ENCODE measurements at places on chromosomes 2 and 18.

DNA sequence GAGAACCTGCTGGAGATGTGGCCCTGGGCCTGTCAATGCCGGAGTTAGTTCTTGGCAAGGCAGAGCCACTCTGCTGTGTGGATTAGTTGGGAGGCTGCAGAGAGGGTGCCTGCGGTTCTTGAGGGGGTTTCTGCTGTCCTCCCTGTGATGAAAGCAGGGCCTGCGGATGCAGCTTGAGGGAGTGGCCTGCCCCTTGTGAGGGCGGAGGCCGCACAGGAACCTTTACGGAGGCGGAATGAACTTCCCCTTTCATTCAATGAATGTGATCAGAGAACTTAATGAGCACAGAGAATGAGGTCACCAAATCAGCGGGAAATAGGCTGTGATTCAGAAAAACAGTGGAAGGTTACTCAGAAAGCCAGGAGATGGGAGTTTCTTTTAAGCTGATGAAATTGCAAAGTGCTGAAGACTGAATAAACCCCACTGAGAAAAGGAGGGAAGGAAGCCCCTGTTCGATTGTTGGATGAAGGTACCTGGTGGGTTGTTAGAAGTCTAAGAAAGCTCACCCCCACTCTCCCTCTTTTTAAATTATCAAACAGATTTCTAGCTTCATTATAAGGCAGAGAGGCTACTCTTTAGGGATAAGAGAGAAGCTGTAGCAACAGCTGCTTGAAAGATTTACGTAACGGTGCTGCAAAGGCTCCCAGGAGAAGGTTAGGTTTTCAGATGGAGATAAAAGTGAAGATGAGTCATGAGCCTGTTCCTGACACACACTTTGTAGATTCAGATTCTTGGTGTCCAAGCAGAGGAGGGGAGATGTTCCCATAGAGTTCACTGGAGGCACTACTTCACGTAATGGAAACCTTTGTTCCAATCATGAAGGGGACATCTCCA, 47.4 kb downstream of the VWA3B start:
- no peak for DNase-seq

- DNase-seq = peak; percentile 73
These were observed 98.7 kb downstream of the PLB1 start for GRCh38 chr2:28594332-28595108.

DNA sequence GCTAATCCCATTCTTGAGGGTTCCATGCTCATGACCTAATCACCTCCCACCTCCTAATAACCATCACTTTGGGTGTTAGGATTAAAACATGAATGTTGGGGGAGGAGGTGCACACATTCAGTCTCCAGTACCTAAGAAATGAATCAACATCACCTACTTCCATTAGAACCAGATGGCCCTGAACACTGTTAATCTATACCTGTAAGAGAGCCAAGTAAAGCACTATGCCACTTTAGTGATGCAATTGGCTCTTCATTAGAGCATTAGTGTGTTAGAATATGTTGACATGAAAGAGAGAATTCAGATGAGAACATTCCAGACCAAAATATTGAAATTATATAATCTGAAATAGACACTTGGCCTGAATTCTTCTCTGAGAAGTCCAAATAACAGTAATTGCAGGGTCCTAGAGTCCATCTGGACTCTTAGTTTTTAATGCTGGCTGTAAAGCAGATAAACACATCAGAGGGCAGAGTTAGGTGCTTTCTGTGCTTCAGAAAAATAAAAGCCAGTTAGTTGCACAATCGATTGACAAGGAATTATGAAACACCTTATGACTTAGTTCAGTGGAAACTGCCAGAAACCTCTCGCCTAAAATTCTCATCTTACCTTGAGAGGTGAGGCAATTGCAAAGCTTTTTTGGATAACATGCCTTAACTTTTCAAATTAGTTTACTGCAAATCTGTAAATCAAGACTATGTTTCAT, 923.7 kb downstream of the SLC4A3 start:
- no peak for DNase-seq

DNA sequence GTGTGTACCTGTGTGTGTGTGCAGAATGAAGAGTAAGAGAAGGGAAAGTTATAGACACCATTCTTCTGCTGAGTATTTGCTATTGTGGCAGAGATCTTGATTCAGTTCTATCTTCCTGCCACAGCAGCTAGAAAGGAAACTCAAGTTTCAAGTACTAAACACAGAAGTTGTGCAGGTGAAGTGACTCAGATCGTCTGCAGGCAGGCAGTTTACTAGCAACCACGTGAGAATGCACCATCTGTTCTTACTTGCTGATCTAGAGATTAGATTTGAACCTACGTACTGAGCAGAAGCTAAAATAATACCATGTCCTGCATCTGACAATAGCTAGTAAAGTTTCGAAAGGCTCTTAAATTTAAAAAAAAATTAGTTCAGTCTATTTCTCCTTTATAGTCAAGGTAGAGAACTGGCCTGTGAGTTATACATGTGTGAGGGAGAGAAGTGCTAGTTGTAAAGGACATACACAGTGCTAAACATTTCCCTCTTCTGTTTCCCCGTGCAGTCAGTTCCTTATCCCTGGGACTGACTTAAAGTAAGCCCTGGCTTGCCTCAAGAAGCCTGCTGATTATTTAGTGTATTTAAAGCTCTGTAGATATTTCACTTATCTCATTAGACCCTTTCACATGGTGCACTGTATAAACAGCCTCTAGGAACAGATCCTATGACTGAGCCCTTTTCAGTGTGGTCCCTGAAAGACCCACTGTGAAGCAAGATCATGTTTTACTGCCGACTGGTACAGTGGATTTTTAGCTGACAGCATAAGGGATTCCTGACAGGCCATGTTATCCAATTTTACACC, 45.0 kb downstream of the SLC38A11 start:
- DNase-seq = no peak

DNA sequence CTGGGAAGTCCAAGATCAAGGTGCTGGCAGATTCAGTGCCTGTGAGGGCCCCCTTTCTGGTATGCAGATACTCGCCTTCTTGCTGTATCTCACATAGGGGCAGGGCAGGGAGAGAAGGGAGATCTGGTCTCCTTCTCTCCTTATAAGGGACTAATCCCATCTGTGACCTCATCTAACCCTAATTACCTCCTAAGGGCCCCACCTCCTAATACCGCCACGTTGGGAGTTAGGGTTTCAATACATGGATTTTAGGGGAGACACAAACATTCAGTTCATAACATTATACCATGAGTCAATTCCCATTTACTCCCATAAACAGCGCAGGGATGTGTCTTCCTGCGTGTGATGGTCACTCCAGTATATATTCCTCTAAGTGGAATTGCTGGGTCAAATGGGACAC, 73.8 kb upstream of the TXNDC2 start:
- no peak for DNase-seq

- DNase-seq = no peak
These were observed 71.4 kb upstream of the FAM98A start for GRCh38 chr2:33670392-33670937.

DNA sequence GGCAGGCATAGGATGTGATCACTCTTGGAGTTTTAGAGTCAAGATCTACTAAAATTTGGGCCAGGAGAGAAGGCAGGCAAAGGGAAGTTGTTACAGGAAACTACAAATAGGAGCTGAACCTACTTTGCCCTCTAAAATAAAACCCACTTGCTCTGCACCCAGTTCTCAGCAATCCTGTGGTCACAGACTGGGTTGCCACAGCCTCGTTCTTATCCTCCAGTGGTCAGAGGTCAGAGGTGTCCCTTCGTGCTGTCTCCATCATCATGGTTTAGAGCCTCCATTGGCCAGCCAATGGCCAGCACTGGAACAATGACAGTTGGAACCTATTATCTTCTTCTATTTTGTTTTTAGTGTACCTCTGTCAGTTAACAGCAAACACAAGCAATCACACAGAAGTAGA, 90.7 kb upstream of the TNP1 start:
- DNase-seq = no peak

- DNase-seq = no peak
These were observed 484.8 kb upstream of the UBE2E3 start for GRCh38 chr2:180495606-180496005.

DNA sequence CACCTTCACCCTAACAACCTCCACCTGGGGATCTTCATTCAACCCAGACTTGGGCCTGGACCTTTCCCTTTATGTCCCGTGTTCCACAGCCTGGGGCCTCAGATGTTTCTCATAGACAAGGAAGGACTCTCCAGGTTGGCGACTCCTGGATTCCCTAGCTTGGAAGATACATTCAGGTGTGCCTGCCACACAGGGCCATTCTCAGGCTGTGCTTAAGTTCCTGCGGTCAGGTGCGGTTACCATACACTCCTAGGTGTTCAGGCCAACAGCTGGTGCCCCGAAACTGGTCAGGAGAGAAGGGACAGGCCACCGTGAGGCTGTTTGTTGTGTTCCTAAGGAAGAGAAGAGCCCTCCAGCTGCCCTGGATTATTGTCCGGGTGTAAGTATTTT, 15.6 kb downstream of the SLC4A3 start:
- no peak for DNase-seq

- DNase-seq = no peak
These were observed 30.9 kb downstream of the FAP start for GRCh38 chr2:162212366-162212765.

DNA sequence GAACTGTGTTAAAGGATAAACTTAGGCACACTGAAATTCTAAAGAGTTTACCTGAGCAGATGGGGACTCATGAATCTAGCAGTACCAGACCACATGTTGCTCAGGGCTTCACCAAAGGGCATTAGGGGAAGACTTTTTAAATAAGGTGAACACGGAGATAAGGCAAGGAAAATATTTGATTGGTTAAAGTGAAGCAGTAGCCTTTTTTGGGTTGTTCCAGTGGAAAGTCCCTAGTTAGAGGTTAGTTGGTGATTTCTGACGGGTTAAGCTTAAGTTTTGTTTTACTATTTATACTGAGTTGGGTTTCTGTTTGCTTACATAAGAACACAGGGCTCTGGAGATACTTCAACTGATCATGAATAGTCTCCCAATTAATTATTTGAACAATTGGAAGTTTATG, 722.5 kb downstream of the SOCS6 start:
- DNase-seq = no peak

DNA sequence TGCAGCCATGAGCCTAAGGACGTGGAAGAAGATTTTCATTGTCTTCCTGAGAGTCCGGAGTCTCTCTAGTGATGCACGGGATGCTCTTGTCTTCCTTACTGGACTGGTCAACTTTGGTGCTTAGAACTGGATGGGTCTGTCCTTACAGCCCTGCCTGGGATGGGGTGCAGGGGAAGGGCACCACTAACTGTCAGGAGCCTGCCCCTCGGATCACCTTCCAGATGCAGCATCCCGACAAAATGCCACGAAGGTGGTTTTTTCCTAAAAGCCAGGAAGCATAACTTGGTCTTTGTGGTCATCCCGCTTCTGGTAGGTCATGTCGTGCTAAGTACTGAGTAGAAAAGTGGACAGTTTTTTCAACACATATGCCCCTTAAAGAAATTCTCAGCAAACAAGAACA, 207.4 kb upstream of the TWIST2 start:
- no peak for DNase-seq

- DNase-seq = no peak
These were observed 143.7 kb upstream of the TMEM200C start for GRCh38 chr18:6039055-6039454.

DNA sequence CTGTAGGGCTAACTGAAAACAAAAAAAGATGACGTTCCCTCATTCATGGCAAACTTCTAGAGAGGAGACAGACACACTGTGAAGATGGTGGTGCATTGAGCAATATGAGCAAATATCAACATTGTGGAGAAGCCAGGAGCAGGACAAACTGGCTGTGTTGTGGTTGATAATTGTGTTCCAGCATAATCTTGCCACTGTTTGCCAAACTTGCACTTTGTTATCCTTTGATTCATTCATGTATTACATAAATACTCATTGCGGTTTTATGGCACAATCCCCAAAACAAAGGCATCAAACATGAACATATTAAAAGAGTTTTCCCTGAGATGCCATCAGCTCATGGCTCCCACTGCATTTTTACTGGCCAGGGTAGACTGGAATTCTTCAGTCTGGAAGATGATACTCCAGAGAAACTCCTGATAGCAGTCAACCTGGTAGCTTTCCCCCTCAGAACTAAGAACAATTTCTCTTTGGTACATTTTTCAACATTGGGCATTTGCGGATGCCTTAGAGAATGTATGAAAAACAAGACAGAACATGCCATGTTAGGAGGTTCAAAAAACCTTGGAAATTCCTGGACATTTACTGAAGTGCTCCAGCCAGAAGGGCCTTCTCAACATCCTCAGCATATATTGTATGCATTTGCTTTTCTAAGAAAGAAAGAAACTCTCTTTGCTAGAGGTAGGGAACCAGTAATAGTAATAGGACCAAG, 487.4 kb upstream of the CELF4 start:
- DNase-seq = no peak

GRCh38 chr2:189249901-189250300, 70.3 kb upstream of the COL5A2 start:
- no peak for DNase-seq

DNA sequence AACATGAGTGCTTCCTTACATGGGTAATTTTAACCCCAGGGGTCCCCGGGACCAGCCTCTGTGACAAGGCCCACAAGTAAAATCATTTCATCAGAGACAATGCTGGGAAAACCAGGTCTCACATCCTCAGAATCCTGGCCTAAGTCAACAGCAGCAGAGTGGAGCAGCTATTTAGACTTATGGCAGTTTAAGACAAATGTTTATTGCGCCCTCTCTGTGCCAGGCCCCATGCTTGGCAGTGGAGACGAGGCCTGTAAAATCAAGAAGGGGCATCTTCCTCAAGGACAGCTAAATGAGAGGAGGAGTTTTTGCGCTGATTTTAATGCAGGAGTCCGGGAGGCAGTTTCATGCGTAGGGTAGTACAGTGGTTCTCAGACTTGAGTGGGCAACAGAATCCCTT, 56.0 kb upstream of the ACAA2 start:
- DNase-seq = no peak

GRCh38 chr2:121633463-121633862, 15.8 kb downstream of the CLASP1 start:
- no peak for DNase-seq

GRCh38 chr2:72389447-72389846, 241.8 kb upstream of the CYP26B1 start:
- DNase-seq = no peak

DNA sequence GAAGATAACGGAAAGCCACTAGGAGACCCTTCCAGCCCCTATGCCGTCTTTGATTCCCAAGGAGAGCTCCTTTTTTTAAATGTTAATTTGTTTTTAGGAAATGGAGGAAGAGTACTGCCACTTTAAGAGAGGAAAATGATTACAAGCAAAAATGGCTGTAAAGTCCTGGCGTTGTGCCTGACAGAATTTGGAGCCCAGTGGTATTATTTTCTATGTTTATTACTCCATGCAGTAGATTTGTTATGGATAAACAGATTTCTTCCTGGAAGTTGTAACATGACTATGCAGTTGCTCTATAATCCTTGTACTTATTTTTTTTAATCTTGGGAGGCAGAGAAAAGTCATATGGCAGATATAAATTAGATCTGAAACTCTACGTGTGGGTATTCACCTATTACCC, 141.3 kb downstream of the GBX2 start:
- DNase-seq = no peak

All from stimulated activated naive CD4-positive, alpha-beta T cell (primary cell).